ENCODE measurements at places on chromosomes 6 and 20. TPM values are rescaled to one million over a fixed set of nuclear protein-coding genes. Genes with fewer than 3 reads are reported as not detected.

DEFB124 gene
- total RNA-seq, result not detected

DYNLT2 gene
- total RNA-seq, result 1.5 TPM

FOXF2 gene
- total RNA-seq, result 0.25 TPM

HLA-DOB gene
- total RNA-seq, result 0.12 TPM

SLC22A3 gene
- 2.9 TPM for total RNA-seq

EPB41L1 gene
- 24.7 TPM for total RNA-seq

ENPP4 gene
- total RNA-seq, result 2.4 TPM

SPAG4 gene
- total RNA-seq, result 12.7 TPM

DLL1 gene
- total RNA-seq, result 1.3 TPM

PLAGL1 gene
- total RNA-seq, result 11.4 TPM

PARD6B gene
- total RNA-seq, result 3.5 TPM

SLC22A7 gene
- total RNA-seq, result not detected

ADIG gene
- total RNA-seq, result not detected

DDAH2 gene
- 39.3 TPM for total RNA-seq

OLIG3 gene
- total RNA-seq, result not detected

TPD52L1 gene
- 13.7 TPM for total RNA-seq

FERMT1 gene
- 5.2 TPM for total RNA-seq

KHDC3L gene
- total RNA-seq, result not detected

Data from uterine smooth muscle cell (primary cell).